Substantia nigra (tissue), 51 donors: ENCODE measurements at places on chromosomes 5 and 9.

DNA sequence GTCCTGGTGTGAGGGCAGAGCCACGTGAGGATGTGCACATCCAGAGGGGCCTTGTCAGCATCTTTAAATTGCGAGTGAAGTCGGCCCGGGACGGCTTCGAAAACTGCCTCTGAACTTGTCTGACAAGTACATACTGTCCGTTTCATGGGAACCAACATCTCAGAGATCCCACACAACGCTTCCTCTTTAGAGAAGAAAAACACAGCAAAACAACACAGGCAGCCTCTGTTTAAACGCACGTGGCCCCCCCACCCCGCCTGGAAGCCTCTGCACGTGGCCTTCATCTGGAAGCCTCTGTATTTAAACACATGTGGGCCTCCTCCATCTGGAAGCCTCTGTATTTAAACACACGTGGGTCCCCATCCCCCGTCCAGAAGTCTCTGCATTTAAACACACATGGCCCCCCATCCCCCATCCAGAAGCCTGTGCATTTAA is 29.2 kb downstream of the CEP72 start:
- no peak for DNase-seq

GRCh38 chr5:58357121-58357520 is 102.8 kb downstream of the PLK2 start:
- no peak for DNase-seq

GRCh38 chr5:179530069-179530998 is 20.0 kb upstream of the RUFY1 start:
- no peak for DNase-seq

GRCh38 chr5:38931731-38932130 is 85.9 kb downstream of the OSMR start:
- DNase-seq = no peak

GRCh38 chr5:38831909-38832308 is 13.9 kb upstream of the OSMR start:
- DNase-seq = no peak

- DNase-seq = no peak
Observed at GRCh38 chr9:107219486-107220077, 63.5 kb upstream of the RAD23B start.

- no peak for DNase-seq
Observed at GRCh38 chr5:103465891-103466290, 96.7 kb downstream of the NUDT12 start.

DNA sequence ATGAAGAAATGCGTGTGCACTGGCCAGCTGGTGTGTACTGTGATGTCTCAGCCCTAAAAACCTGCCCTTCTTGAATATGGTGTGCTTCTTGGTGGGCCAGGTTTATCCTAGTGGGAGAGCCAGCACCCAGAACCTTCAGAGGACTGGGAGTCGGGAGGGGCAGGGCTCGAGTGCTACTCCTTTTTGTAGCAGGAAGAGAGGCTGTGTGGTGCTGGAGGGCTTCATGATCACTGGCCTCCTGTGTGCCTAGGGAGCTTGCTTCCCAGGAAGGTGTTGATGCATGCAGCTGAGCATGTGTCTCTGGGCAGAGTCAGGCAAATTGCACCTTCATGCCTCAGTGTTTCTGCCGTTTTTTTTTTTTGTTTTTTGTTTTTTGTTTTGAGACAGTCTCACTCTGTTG is 20.0 kb downstream of the PHF2 start:
- DNase-seq = no peak

- no peak for DNase-seq
Observed at GRCh38 chr9:126942399-126942798, 27.8 kb downstream of the RALGPS1 start.

GRCh38 chr9:127943731-127944144 is 6.1 kb upstream of the DPM2 start:
- DNase-seq = peak; percentile 89

DNA sequence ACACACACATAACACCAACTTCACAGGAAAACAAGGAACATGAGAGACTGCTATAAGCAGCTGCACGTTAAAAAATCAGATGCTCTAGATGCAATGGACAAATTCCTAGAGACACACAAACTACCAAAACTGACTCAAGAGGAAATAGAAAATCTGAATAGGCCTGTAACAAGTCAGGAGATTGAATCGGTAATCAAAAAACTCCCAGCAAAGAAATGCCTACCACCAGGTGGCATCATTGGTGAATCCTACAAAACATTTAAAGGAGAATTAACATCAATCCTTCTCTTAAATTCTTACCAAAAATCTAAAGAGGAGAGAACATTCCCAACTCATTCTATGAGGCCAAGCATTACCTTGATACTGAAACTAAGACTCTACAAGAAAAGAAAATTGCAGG is 54.9 kb downstream of the NDST1 start:
- DNase-seq = no peak

DNA sequence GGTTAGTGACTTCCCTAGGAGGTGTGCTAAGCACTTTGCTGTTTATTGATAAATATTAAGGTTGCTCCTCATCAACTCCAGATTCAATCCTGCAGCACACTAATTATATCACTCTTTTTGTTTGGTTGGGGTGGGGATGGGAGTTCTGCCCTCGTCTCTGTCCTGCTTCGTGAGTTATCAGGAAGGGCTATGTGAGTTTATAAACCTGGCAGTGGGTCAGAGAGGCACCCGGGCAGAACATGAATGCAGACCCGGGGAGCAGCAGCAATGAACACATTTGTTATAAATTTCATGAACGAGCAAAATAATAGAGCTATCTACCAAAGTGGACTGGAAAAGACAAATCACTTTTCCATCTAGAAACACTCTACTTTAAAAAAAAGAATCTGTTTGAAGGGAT is 125.5 kb upstream of the WWC1 start:
- DNase-seq = no peak

DNA sequence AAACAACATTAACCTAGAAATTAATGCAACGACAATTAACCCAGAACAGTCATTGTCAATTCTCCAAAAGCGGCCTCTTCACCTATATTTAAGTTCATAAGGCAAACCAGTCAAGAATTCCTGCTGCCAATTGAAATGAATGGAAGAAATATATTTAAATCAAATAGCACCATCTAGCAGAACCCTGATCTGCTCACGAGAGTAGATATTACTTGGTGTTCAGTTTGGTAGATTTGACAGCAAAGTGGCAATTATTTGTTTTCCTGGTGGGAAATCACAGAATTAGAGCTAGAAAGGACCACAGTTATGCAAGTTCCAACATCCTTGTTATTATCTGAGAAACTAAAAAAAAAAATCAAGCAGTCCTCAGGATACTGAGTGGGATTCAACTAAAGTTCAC is 2.3 kb downstream of the SSBP2 start:
- no peak for DNase-seq

GRCh38 chr5:10482791-10483530 is 41.3 kb downstream of the ROPN1L start:
- DNase-seq = no peak

GRCh38 chr9:110814159-110814558 is 145.6 kb downstream of the MUSK start:
- DNase-seq = no peak

DNA sequence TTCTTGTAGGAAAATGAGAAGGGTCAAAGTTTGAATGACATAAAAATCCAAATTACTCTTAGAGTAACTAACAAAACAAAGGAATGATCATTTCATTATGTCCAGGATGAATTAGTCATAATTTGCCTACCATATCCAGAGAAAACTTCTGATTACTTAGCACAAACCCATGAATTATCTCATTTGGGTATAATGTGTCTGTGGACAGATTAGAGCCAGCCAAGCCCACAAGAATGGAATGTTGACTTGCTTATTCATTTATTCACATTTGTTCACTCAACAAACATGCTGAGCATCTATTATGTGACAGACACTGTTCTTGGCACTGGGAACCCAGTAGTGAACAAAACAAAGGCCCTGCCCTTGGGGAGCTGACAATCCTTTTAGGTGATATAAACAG is 87.4 kb downstream of the APBA1 start:
- DNase-seq = no peak

GRCh38 chr5:107486489-107486888 is 184.2 kb downstream of the EFNA5 start:
- DNase-seq = no peak

DNA sequence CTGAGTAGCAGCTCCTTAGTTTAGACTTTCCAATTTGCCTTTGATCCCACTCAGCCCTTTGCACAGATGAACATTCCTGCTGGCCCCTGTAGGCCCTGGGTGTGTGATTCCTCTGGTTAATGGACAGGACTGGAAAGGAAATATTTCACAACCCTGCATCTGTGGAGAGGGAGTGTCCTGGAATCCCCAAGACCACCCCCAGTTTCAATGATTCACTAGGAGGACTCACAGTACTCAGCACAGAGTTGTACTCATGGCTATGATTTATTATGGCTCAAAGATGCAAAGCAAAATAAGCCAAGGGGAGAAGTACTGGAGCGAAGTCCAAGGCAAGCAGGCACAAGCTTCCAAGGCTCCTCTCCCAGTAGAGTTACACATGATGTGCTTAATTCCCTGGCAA is 42.4 kb upstream of the TJP2 start:
- no peak for DNase-seq

GRCh38 chr5:105695941-105696340 is 1974.8 kb downstream of the EFNA5 start:
- no peak for DNase-seq

- DNase-seq = no peak
Observed at GRCh38 chr9:94298949-94299599, 29.4 kb downstream of the NUTM2F start.

GRCh38 chr9:114338187-114338586 is 8.5 kb downstream of the ORM2 start:
- DNase-seq = no peak

GRCh38 chr9:116072046-116072445 is 81.5 kb upstream of the PAPPA start:
- DNase-seq = no peak

GRCh38 chr9:98786750-98787510 is 9.4 kb downstream of the ANKS6 start:
- DNase-seq = no peak

- no peak for DNase-seq
Observed at GRCh38 chr5:96096724-96097123, 135.1 kb upstream of the ELL2 start.

GRCh38 chr5:143723159-143723558 is 88.8 kb upstream of the HMHB1 start:
- no peak for DNase-seq

GRCh38 chr9:72025906-72026305 is 34.5 kb downstream of the C9orf57 start:
- no peak for DNase-seq

DNA sequence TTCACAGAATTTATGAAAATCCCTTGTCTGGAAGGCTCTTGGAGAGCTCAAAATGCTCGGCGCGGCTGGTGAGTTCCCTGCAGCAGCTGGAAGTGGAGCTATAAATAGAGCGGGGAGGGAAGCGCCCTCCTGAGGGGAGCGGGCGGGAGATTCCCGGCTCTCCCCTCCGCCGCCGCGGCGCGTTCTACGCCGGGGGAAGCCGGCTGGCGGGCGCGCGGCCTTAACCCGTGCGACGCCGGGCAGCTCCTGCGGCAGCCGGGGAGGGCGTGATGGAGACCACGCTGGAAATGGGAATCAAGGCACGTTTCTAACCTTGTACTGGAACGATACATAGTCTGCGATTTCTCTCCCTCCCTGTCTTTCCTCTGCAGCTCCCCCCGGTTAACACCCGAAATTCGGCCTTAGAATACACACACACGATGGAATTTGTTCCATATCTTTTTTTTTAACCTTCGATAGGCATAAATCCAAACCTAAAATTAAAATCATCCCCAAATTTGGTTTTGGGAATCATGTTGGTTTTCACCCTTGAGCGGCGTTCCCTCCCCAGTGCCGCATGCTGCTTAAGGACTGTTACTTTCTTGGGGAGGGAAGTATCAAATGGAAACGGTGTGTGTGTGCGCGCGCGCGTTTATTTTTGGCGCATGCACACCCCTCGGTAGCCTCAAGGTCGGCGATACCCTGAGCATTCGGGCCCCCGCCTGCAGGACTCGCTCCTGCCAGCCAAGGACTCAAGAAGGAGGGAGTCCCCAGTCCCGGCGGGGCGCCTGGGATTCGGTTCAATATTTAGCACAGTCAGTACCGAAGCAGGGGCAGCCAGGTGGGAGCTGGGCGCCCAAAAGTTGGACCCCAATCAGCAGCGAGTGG is 306.3 kb upstream of the KCNN2 start:
- no peak for DNase-seq

DNA sequence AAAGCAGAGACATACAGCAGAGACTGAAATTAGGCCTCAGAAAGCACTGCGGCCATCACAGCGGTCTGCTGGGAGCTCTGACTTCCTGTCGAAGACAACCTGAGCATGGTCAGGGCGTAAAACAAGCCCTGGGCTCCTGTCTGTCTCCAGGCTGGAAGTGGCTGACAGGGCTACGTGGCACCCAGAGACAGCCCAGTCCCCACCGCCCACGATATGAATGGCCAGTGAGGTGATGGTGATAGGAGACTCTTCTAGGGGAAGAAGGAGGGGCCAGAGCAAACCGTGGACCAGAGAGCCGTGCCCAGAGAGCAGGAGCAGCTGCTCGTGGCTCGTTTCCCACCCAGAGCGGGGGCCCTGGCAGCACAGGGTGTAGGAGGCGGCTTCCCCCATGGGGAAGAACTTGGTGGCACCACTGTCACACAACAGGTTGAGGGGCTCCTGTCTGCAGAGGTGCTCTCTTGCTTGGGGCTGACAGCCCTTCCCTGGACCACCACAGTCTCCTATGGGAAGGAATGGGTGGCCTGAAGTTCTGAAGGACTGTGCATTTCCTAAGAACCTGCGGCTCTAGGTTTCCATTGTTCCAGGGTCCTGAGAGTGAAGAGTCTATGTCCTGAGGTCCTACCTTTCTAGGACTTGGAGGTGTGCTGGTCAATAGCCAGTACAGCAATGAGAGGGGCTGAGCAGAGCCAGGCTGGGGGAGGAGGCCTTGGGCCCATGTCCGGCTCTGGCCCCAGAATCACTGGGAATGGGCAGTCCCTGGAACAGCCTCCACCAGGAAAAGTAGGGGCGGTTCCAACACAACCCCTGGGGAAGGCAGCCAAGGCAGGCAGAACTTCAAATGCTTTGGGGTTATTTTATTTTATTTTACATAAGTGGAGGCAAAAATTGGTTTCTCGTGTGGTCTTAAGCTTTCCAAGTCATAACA is 56.4 kb downstream of the BARX1 start:
- DNase-seq = no peak

DNA sequence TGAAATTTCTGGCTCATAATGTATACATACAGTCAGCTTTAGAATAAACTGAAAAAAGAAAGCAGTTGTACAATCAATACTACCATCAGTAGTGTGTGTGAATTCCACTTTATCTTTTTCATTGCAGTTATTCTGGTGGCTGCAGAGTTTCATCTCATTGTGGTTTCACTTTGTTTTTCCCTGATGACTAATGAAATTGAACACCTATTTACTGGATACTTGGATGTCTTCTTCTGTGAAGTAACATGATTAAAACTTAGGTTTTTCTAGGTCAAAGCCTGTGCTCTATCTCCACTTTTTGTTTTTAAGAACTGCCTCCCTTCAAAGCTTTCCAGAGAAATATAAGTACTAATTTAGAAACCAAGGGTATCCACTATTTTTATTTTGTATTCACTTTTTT is 174.3 kb downstream of the TRPM3 start:
- no peak for DNase-seq

DNA sequence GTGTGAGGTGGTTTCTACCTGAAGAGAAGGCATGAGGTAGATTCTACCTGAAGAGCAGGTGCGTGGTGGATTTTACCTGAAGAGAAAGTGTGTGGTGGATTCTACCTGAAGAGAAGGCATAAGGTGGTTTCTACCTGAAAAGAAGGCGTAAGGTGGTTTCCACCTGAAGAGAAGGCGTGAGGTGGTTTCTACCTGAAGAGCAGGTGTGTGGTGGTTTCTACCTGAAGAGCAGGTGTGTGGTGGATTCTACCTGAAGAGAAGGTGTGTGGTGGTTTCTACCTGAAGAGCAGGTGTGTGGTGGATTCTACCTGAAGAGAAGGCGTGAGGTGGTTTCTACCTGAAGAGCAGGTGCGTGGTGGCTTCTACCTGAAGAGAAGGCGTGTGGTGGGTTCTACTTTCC is 192.8 kb downstream of the MED10 start:
- DNase-seq = no peak
